ENCODE measurements at places on chromosomes 5 and 9.

- DNase-seq, result no peak
Measured at GRCh38 chr5:34038390-34038789, 4.6 kb downstream of the C1QTNF3 start.

GRCh38 chr9:105290954-105291353 is 46.5 kb downstream of the SLC44A1 start:
- no peak for DNase-seq

- DNase-seq, result no peak
Measured at GRCh38 chr9:121122246-121123032, 47.7 kb downstream of the CNTRL start.

- DNase-seq, result no peak
Measured at GRCh38 chr5:89309268-89309667, 426.3 kb upstream of the MEF2C start.

DNA sequence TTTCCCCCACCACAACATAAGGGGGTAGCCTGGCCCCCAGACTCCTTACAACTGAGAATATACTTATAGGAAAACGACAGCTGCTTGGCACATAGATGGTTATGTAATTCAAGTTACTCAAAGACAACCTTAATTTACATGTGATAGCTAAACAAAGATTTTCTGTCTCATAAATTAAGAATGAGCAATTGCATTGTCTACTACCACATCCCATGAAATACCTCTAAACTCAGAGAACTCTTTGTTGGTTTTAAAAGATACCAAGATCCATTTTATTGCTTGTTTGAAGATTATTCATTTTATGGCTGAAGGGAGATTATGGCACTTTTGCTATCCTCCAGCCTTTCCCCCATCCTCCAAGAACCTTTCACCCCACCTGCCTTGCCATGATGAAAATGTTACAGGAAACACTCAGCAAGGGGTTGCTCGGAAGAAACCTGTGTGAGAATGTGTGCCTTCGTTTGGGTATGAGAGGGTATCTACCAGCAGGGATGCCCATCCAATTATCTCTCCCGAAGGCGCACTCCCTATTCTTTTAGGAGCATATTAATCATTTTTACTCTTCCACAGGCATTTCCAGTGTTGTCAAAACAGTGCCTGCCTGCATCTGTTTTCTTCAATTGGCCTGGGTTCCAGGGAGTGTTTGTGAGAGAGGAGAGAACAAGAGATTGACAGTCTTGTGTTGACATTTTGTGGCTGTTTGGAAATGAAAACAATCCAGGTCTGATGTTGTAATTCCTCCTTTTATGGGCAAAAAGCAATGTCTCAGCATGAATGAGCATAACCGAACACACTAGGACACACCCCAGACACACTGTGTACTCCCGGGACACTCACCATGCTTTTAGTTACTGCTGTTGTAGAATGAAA is 208.0 kb upstream of the ANKRD55 start:
- DNase-seq, result no peak

DNA sequence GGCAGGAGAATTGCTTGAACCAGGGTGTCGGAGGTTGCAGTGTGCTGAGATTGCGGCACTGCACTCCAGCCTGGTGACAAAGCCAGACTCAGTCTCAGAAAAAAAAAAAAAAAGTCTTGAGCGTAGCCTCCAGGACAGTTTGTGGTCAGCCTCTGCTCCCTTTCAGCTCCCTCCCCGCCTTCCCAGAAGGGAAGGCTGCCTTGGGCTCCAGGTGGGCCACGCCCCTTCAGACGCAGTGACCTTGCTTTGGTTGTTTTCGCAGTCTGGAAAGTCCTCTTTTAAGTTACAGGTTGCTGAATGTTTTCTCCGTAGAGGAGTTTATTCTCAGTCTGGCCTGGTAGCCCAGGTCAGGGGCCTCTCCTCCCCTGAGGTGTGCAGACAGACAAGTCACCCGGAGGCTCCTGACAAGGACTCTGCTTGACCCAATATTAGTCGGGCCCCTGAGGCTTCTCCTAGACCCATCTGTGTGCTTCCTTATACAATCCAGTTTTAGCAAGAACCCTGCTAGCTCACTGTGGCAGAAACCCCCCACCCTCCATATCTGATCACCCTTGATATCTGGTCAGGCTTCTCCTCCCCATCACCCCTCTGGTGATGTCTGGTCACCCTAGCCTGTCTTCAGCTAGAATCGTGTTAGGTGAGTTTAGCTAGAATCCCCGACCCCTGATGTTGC is 31.6 kb upstream of the N4BP3 start:
- no peak for DNase-seq

- DNase-seq, result no peak
Measured at GRCh38 chr5:180790020-180790419, 12.6 kb downstream of the MGAT1 start.

DNA sequence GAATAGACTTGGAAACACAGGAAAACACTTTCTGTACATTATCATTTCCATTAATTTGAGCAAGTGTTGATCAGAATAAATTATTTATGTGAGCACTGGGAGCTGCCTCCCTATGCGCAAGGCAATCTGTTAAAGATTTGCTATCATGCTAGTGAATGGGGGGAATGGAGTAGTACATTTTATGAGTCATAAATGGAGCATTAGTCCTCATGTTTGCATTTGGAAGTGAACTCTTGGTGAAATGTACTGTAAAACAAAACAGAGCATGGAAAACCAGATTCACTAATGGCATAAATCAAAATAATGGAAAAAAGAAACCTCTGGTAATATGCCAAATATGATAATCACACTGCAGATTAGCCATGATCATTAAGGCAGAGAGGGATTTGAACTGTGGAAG is 40.5 kb upstream of the TMC1 start:
- no peak for DNase-seq

DNA sequence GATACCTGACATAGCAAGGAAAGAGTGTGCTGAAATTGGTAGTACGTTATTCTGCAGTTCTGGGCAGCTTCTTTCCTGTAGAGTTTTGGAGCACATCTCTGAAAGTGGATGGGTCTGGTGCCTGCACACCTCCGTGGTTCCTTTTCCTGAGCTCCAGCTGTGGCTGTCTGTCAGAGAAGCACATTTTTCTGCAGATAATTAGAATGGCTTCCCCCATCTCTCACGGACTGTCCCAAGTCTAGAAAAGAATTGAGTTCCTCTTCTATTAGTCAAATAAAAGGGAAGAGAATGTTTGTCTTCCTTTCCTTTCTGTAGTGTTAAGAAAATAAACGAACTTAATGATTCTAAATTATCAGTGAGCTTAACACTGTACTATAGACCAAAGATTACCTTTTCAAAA is 55.7 kb downstream of the VCAN start:
- no peak for DNase-seq

DNA sequence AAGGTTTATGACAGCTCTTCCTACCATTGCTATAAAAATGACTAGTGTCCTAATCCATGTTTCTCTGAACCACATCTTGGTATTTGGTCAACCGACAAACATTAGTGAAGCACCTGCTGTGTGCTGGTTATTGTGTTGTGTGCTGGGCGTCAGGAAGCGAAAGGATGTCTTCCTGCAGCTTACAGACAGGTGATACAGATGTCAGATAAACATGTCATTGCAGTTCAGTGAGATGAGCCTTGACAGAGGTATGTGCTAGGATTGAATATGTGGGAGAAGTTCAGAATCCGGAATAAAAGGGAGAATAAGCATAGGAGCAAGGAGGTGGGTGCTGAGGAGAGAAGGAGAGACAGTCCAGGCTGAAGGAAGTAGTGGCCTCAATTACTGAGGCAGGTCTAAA is 20.3 kb upstream of the CTNNA1 start:
- no peak for DNase-seq

- no peak for DNase-seq
Measured at GRCh38 chr5:174235221-174236011, 189.9 kb downstream of the NSG2 start.
